ENCODE measurements at places on chromosomes 7 and 10.

DNA sequence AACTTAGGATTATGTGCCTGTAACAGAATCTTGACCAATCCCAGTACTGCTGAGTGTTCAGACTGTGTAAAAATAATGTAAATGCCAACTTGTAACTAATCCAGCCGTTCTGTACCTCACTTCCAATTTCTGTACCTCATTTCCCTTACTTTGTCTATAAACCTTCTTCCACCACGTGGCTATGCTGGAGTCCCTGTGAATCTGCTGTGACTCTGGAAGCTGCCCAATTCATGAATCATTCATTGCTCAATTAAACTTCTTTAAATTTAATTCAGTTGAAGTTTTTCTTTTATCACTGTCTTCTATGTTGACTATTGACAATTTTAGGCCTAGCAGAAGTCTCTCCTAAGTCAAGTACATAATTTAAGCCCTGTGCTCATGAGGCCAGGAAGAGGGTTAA, 215.3 kb upstream of the RHOBTB1 start:
- no peak for DNase-seq

DNA sequence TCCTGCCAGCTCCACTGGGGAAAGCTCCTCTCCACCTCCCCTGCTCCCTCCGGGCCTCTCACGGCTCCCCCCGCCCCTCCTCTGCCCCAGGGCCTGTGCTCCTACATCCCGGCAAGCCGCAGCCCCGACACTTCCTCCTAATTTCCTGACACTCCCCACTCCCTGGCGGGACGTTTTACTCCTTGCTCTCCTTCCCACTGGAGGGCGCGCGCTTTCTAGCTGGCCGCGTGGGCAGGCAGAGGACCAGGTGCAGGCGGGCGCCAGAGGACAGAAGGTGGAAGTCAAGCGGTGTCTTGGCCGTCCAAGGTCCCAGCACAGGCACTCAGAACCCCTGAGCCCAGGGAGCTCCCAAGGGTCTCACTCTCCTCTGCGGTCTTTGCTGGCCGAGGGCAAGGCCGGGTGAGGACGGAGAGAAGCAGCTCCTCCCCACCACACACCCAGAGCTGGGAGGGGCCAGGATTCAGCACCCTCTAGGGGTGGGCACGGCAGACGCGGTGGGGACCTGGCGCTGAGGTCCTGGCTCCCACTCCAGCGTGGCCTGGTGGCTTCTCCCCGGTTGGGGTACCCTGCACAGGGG, 19.1 kb downstream of the ADAM8 start:
- no peak for DNase-seq

GRCh38 chr7:101114492-101114891, 12.4 kb upstream of the SERPINE1 start:
- DNase-seq = no peak

DNA sequence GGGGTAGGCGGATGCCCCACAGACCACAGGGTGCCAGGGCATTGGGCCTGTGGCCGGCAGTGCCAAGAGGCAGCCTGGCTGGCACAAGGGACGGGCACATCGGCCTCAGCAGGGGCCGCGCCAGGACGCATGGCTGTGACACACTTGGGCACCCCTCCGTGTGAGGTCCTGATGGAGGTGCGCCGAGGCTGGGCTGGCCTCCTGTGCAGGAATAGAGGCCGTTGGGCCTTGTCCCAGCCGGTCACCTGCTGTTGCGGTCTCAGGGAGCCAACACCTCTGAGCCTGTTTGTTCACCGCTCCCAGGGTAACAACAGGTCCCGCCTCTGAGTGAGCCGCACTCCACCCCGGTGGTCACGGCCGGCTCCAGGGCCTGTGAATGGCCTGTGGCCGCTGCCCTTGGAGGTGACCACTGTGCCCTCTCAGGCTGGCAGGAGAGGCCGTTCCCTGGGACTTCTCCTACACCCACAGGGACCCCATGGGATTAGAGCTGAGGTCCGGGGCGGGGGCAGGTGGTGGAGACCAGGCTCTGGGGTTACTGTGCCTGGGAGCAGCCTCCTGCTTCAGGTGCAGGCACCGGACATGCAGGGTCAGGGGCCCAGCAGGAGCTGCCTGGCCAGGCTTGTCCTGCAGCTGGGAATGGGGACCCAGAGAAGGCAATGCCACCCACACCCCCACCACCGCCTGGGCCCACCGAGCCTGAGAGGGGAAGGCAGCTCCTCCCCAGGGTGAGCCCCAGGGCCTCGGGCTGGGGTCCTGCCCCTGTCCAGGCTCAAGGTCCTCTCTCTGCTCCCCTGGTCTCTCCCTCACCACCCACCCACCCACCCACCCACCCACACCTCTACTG, 12.0 kb downstream of the PWWP2B start:
- no peak for DNase-seq

GRCh38 chr7:29075606-29076005, 70.7 kb downstream of the CPVL start:
- no peak for DNase-seq

- DNase-seq = no peak
These were observed 35.0 kb upstream of the ZNF32 start for GRCh38 chr10:43683451-43684291.

- no peak for DNase-seq
These were observed 155.0 kb downstream of the PTPRN2 start for GRCh38 chr7:158432369-158433341.

- DNase-seq = no peak
These were observed 293.7 kb downstream of the POU6F2 start for GRCh38 chr7:39271402-39271801.

Measured in activated CD4-positive, alpha-beta T cell treated with anti-CD3 and anti-CD28 coated beads for 4 hours (primary cell).